ENCODE measurements at places on chromosomes 2 and 18. TPM values are rescaled to one million over a fixed set of nuclear protein-coding genes. Genes with fewer than 3 reads are reported as not detected.

GRCh38 chr2:233300401-233300800 lies 7.2 kb upstream of the SAG start:
- DNase-seq: no peak

GRCh38 chr18:53093636-53094035 lies 753.6 kb downstream of the DCC start:
- no peak for DNase-seq

DNA sequence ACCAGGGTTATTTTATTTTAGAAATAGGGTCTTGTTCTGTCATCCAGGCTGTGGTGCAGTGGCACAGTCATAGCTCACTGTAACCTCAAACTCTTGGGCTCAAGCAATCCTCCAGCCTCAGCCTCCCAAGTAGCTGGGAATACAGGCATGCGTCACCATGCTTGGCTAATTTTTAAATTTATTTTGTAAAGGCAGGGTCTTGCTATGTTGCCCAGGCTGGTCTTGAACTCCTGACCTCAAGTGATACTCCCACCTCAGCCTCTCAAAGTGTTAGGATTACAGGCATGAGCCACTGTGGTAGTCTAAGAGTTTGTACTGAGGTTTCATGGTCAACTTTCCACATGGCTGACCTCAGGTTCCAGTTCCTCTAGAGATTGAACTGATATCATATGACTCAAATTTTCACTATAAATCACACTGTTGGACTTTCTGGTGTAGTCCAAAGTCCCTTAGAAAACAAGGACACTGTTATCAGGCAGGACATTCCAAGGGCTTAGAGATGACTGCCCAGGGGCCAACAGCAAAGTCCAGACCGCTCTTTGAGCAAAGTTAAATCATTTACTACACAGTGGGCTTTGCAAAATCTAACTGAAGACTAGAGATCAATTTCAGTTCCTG lies 82.0 kb upstream of the MEX3C start:
- DNase-seq: no peak

The CMPK2 gene
- total RNA-seq: 0.69 TPM

DNA sequence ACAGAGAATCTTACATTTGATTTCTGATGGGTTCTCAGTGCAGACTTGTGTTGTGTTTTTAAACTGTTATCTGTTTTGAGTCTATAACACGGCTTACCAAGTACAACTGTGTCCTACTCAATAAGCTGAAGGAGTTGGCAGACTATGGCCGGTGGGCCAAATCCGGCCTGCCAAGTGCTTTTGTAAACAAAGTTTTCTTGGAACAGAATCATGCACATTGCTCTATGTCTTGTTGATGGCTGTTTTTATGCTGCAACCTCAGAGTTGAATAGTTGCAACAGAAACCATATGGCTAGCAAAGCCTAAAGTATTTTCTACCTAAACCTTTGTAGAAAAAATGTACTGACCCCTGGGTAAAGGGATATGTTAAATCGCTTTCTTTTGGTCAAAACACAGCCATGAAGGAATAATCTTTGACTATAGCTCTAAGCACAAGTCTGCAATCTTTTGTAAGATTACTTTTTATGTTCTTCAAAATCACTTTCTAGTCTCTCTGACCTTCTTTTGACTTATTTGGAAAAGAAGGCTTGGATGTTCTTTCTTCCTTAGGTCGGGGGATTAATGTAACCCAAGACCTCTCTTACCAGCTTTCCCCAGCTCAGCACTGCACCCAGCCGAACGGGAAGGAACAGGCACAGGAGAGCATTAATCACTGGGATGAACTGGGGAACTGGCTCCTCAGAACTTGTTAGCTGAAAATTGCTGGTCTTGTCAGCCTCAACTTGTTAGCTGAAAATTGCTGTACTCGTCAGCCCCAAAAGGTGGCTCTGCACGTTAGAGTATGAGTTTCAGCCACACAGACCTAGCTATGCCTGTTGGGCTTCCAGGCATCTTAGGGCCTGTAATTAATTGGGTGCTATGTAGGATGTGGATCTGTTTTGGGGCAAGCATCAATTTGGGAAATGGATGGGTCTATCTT lies 75.4 kb downstream of the CD8B2 start:
- DNase-seq: no peak

DNA sequence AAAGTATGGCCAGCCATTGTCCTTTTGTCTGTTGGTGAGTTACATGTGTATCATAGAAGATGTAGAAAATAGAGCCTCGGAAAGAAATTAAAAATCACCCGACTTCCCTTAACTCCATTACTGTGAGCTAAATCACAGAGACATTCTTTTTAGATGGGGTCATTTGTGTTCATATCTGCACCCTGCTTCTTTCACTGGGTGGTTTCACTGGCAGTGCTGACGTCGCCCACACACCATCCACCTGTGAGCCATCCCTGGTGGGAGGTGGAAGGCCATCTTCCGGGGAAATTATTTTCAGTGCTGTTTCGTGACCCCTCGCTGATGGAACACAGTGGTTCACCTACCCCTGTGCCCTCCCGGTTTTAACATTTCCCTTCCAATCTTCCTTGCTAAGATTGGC lies 21.2 kb downstream of the SH3BP4 start:
- no peak for DNase-seq

- no peak for DNase-seq
Measured at GRCh38 chr2:112108178-112108832, 29.9 kb upstream of the FBLN7 start.

DNA sequence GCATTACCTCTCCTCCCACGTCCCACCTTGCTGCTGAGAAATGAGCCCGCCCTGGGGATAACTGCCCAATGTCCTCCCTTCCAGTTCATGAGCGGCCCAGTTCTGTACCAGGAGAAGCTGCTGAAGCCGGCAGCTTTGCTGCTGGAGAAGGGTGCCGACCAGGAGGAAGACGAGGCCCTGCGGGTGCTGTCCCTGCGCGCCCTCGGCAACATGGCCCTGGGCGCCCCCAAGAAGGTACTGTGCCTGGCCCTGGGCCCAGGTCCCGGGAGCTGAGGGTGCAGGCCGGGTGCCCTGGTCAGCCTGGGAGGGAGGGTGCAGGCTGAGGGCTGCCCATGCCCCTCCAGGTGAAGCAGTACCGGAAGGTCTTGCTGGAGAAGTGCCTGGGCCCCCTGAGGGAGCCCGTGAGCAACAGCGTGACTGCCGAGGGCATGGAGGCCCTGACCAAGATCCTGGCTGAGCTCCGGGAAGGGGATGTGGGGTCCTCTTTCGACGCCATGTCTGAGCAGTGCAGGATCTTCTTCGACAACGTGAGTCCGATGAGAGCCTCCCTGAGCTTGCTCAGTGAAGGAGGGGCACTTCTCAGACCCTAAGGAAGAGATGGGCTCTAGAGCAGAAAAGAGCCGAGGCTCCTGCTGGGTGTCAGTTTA lies 25.7 kb downstream of the HJURP start:
- no peak for DNase-seq

DNA sequence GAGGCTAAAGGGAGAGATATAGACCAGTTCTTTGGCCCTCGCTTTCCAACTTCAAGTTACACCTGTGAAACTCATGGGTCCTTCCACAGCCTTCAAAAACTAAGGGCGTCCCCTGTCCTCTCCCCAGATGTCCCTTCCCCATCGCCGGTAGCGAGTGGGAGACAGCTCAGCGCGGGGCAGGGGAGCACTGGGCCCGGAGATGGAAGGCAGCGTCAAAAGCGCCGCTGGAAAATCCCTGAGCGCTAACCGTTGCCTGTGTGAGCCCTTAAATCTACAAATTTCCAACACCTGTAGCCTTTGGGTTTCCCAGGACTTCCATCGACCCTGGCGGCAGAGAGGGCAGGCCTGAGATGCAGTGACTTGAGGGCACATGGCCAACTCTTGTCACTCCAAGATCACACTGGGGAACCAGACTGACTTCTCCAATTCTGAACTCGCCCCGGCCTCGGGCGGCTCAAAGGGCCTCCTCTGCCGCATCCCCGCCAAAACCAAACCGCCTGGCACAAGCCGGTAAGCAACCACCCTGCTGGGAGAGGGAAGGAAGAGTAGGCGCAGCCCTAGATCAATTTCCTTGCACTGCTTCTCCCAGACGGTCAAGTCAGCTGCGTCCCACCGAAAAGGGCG lies 879 bp upstream of the EPAS1 start:
- peak; percentile 79 for DNase-seq

The GPBAR1 gene
- total RNA-seq: not detected

The G6PC2 gene
- not detected for total RNA-seq

- no peak for DNase-seq
Measured at GRCh38 chr18:37328946-37329719, 236.5 kb downstream of the CELF4 start.

- DNase-seq: no peak
Measured at GRCh38 chr2:201837824-201838431, 31.6 kb downstream of the CDK15 start.

GRCh38 chr2:111055735-111056134 lies 65.0 kb upstream of the BCL2L11 start:
- DNase-seq: no peak

The ASXL3 gene
- total RNA-seq: 0.07 TPM

DNA sequence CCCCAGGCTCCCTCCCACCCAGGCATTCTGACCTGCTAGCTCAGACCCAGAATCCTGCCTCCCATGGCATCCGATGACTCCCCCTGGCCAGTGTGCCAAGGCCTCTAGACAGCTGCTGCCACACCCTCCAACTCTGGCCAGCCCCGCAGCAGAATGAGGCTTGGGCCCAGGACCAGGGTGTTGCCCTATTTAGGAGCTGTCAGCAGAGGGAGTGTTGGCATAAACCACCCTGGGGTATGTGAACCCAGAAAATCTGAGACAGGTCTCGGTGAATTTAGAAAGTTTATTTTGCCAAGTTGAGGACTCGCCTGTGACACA lies 134.3 kb downstream of the KLHL29 start:
- DNase-seq: peak; percentile 51

The LTBP1 gene
- 27.4 TPM for total RNA-seq

DNA sequence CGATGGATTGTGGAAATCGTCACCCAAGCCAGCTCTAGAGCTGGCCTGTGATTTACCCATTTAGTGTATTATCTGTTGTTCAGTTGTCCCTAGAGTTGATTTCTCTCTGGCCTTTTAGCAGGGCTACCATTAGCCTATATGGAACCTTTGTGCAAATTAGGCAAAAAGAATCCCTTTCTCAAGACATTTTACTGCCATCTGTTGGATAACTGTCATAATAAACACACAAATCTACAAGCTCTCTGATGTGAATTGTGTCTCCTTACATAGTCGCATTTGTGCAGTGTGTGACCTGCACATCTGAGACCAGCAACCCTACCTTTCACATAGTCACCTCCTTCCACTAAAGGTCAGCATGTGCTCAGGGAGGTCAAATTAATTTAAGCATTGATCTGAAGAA lies 34.0 kb downstream of the LOXHD1 start:
- DNase-seq: no peak

GRCh38 chr18:10050956-10051355 lies 137.1 kb downstream of the VAPA start:
- DNase-seq: no peak

- DNase-seq: no peak
Measured at GRCh38 chr2:232581725-232582124, 31.2 kb downstream of the EIF4E2 start.

DNA sequence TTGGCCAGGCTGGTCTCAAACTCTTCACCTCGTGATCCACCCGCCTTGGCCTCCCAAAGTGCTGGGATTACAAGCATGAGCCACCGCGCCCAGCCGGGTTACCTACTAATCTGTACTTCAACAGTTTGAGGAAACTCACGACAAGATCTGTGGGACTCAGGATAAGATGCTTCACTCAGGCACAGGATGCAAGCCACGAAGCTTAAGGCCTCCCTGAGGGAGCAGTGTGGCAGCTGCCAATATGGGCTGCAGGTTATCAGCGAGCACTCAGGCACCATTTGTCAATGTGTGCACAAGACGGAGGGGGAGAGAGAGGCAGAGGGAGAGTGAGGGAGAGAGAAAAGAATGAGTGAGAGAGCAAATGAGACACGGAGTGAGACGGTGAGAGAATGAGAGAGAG lies 173.6 kb upstream of the RAB6C start:
- no peak for DNase-seq

DNA sequence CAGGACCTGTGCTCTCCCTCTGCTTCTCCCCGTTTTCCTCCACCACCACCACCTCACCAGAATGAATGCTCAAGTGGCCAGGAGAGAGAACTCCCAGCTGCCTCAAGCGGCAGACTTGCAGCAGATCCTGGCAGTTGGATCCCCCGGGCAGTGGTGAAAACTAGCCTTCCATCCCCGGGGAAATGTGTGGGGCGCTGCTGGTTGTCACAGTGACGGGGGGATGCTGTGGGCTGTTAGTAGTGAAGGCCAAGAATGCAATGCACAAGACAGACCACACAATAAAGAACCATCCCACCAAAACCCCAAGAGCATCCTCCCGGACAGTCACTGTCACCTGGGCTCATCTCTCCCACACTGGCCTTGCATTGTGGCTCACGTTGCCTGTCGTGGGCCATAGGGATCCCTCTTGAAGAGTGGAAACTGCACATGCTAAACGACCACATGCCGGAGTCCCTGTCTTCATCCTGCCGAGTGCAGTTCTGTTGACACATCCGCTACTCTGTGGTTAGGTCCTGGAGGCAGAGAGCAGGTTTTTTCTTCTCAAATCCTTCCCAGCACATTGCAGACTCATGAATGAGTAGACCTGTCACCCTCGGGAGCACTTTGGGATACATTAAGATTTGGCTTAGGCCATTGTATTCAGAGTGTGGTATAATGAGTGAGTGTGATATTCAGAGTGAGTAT lies 13.5 kb downstream of the SPATA3 start:
- DNase-seq: no peak

GRCh38 chr2:3203497-3204019 lies 174.1 kb downstream of the EIPR1 start:
- DNase-seq: peak; percentile 31

GRCh38 chr2:210577263-210578071 lies 21.1 kb downstream of the CPS1 start:
- peak; percentile 9 for DNase-seq
